ENCODE measurements at places on chromosomes 4 and X. TPM values are rescaled to one million over a fixed set of nuclear protein-coding genes. Genes with fewer than 3 reads are reported as not detected.

Gene RAI2
- total RNA-seq, result not detected

GRCh38 chr4:157882901-157883300, 289.9 kb downstream of the GASK1B start:
- no peak for DNase-seq

DNA sequence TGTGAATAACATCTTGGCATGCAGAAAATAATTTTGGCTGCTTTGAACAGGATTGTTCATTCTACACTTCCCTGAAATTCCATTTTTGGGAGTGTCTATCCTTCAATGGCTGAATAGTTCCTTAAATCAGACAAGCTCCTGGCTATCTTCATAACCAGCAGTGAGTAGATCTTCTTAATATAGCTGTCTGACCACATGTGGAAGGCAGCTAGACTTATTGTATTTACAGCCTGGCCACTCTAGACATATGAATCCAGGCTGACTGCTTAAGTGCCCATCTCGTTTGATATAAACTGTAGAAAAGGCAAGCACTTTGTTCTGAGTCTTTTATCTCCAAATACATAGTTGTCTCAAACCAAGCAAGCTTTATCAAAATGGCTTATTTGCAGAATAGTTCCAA, 40.0 kb downstream of the PWWP3B start:
- DNase-seq, result no peak

Gene TMPRSS11F
- total RNA-seq, result 0.10 TPM

Gene EXOC1L
- total RNA-seq, result not detected

DNA sequence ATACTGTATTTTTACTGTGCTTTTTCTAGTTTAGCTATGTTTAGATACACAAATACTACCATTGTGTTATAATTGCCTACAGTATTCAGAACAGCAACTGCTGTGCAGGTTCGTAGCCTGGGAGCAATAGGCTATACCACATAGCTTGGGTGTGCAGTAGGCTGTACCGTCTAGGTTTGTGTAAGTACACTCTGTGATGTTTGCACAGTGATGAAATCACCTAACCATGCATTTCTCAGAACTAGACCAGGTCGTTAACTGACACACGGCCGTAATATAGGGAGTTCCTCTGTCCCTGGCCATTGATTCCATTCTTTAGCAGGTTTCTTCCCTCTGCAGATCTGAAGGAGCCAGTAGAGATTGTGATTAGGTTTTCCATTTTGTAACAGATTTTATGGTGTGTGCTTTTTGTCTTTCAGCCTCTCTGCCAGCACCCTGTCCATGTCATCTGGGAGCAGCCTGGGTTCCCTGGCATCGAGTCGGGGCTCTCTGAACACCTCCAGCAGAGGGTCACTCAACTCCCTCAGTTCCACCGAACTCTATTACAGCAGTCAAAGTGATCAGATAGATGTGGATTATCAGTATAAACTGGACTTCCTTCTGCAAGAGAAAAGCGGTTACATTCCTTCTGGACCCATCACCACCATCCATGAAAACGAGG, 59.5 kb downstream of the CLDN22 start:
- DNase-seq, result no peak

Gene PRDM8
- 7.5 TPM for total RNA-seq

Gene MAGEA10
- not detected for total RNA-seq

DNA sequence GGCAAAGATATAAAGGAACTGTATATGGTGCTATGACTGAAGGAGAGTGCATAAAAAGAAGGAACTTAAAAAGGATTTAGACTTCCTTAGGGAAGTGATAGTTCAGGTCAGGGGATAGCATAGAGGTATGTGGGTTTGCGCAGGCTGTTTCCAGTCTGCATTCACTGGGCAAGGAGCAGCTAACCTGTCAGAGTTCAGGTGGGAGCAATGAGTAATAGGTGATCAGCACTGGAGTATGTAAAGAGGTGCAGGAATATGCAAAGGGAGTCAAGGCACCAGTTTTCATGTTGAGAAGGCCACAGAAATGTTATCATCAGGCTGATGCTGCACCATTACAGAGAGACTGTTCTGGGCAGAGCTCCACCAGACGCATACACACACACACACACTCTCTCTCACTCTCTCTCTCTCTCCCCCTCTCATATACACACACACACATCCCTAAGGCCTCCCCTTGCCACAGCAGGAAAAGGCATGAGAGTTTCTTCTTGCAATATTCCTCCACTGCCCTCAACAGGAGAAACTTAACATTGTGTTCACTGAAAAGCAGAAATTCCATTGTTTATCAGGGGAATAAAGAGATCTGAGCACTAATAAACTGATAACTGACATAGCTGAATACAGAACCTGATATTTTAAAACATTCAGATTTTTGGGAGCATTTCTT, 256.4 kb upstream of the GRID2 start:
- DNase-seq, result peak; percentile 17

DNA sequence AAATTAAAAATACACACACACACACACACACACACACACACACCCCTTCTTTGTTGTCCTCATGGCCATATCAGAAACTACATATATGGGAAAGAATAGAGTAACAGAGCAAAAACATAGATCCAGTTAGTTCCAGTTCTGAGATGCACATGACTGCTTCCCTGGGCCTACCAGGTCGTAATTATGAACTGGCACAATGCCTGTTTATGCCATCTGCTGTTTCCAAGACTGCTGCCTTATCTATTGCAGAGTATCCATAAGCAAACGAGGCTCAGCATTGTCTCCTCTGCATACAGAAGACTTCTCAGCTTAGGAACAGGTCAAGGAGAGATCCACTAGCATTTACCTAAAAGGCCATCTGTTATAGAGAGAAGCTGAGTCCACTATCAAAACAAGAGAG, 789.0 kb downstream of the TECRL start:
- DNase-seq, result no peak

Gene SPATA18
- total RNA-seq, result 6.8 TPM

Gene CT45A1
- not detected for total RNA-seq

GRCh38 chr4:147638365-147638764, 21.2 kb downstream of the TMEM184C start:
- DNase-seq, result no peak

GRCh38 chrX:12011075-12011474, 127.2 kb upstream of the FRMPD4 start:
- DNase-seq, result peak; percentile 49

Gene COL25A1
- 0.03 TPM for total RNA-seq

GRCh38 chr4:865572-865971, 39.6 kb upstream of the CPLX1 start:
- DNase-seq, result no peak

Gene AADAT
- 7.6 TPM for total RNA-seq

- DNase-seq, result no peak
These were observed 17.0 kb downstream of the ENOX2 start for GRCh38 chrX:130885996-130886395.

DNA sequence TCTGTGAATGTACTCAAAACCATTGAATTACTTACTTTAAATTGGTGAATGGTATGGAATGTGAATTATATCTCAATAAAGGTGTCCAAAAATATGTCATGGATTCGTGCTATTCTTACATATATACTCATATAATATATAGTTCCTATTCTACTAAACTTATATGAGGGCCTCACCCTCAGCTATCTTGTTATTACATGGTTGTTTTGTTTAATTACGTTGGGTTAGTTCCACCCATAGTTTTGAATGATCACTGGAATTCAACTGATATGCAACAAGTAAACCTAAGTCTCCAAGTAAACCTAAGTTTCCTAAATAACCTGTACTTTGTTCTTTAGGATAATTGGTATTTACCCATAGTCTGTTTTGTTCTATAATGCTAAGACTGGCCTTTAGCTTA, 30.6 kb upstream of the CD99L2 start:
- DNase-seq, result no peak

Gene UBQLN2
- total RNA-seq, result 19.6 TPM
